ENCODE measurements at places on chromosomes 7 and 10. TPM values are rescaled to one million over a fixed set of nuclear protein-coding genes. Genes with fewer than 3 reads are reported as not detected.

The FAM25A gene
- not detected for total RNA-seq

The TWIST1 gene
- total RNA-seq = 17.8 TPM

The CYP2C18 gene
- total RNA-seq = not detected

The NAT16 gene
- not detected for total RNA-seq

The ITPRIP gene
- total RNA-seq = 16.3 TPM

The MORN4 gene
- 23.4 TPM for total RNA-seq

The PAX2 gene
- total RNA-seq = not detected

The PLXNA4 gene
- total RNA-seq = 4.4 TPM

The SLC13A1 gene
- not detected for total RNA-seq

The SUN3 gene
- total RNA-seq = not detected

The GIMAP4 gene
- 21.4 TPM for total RNA-seq

The RAB19 gene
- total RNA-seq = not detected
